Mucosa of descending colon (tissue), 3 donors: ENCODE measurements at places on chromosomes 6 and 20. TPM values are rescaled to one million over a fixed set of nuclear protein-coding genes. Genes with fewer than 3 reads are reported as not detected.
A peak's percentile ranks its signal among the peaks of the same experiment; 100 is the strongest.

The C6orf132 gene
- 22.2 TPM for total RNA-seq

GRCh38 chr6:149139782-149140136 is 177.8 kb upstream of the TAB2 start:
- no peak for DNase-seq

DNA sequence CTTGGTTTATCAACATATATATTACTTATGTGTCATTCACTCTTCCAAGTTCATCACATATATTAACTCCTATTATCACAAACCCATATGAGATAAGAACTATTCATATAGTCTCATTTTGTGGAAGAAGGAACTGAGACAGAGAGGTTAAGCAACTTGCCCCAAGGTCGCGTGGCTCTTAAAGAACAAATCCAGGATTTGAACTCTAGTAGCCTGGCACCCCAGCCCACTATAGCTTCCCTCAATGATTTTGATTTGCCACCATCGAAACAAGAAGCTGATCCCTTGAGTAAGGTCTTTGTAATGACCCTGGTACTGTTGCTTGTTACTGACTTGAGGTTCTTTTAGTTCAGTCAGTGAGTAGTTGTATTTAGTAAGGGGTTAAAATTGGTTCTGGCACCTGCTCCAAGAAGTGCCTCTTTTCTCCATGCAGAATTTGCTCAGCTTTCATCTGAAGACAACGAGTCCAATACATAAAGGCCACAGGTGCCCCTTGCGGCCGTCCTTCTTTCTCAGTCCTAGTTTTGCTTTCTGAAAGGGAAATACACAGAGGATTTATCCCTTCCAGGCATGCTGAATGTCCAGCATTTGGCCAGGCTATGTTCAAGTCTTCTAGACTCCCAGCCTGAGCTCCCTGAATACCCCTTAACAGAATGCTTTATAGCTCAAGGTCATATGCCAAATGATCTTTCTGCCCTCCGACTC is 253.0 kb downstream of the TBC1D7 start:
- DNase-seq = no peak

GRCh38 chr6:150043096-150043495 is 17.8 kb upstream of the RAET1L start:
- DNase-seq = no peak

- DNase-seq = no peak
Observed at GRCh38 chr6:1809291-1809988, 199.7 kb downstream of the FOXC1 start.

- no peak for DNase-seq
Observed at GRCh38 chr6:20341096-20341495, 60.6 kb upstream of the E2F3 start.

DNA sequence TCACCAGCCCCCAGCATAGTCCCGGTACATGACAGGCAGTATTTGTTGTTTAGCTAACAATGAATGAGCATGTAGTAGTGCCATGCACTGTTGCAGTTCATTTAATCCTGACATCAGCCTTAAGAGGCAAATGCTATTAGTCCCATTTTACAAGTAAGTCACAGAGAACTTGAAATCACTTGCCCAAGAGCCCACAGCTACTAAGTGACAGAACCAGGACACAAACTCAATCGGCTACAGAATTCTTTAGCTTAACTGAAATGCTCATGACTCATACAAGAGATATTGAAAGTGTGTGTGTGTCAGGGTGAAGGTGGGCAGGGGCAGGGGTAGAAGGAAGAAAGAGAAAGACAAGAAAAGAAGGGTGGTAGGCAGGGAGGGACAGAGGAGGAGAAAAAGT is 52.7 kb downstream of the UNC5CL start:
- DNase-seq = no peak

DNA sequence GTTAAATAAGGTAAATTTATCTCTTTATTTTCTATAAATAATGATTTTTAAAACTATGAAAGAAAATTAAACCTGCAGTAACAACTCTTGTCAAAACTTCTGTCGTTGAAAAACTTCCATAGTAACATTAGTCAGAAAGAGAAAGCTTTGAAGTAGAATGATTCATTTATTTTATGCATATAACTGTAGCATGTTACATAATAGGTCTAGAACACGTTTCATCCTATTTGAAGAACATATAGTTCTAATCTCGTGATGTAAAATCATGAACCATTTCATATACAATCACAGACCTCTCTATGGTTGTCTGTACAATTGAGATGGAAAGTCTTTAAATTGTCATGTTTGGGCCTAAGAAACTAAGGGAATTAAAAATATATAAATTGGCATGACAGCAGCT is 61.3 kb upstream of the MYLIP start:
- DNase-seq = no peak

DNA sequence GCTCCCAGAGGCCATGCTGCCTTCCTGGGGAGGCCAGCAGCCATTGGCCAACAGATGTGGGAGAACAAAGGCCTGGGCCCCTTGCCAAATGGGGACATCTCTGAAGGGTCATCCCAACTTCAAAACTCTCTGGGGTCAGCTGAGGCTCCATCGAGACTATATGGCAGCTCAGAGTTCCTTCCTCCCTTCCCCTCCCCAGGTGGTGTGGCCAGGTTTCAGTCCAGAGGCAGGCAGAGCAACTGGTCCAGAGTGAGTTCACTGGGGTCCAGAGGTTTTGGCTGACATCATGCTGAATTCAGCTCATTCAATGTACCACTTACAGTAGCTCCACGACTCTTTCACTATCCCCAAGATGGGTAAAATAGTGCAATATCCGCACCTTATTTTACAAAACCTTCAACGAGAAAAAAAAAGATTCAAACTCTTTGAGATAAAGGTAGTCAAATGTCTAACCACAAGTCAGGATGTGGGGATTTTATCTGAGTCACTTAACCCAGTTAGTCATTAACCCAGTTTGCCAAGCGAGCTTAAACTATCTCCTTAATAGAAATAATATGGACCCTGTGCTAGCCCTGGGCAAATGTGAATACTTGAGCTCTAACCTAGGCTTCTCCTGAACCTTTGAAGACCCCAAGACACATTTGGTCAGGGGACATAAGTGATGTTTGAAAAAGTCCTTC is 108.4 kb upstream of the PLEKHG1 start:
- DNase-seq = no peak

- DNase-seq = peak; percentile 67
Observed at GRCh38 chr6:11330413-11330760, 97.9 kb upstream of the NEDD9 start.
